ENCODE measurements at places on chromosomes 1 and 21.

GRCh38 chr1:43867976-43868740 lies 65.4 kb upstream of the ARTN start:
- peak; percentile 18 for DNase-seq

DNA sequence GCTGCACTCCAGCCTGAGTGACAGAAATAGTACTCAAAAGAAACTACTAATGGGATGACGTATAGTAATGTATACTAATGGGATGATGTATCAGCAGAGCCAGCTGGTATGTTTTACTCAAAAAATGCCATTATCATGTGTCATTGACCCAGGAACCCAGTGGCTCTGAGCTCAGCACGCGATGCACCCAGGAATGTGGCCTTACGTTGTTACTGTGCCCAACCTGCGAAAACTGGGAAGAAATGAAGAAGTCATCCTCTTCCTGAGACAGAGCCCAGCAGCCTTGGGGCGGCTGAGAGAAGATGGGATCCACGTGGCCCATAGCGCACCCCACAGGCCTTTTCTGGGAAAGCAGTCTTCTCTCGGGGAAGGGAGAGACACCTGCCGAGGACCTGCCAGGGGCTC lies 8.8 kb downstream of the UBE2J2 start:
- peak; percentile 99 for DNase-seq

DNA sequence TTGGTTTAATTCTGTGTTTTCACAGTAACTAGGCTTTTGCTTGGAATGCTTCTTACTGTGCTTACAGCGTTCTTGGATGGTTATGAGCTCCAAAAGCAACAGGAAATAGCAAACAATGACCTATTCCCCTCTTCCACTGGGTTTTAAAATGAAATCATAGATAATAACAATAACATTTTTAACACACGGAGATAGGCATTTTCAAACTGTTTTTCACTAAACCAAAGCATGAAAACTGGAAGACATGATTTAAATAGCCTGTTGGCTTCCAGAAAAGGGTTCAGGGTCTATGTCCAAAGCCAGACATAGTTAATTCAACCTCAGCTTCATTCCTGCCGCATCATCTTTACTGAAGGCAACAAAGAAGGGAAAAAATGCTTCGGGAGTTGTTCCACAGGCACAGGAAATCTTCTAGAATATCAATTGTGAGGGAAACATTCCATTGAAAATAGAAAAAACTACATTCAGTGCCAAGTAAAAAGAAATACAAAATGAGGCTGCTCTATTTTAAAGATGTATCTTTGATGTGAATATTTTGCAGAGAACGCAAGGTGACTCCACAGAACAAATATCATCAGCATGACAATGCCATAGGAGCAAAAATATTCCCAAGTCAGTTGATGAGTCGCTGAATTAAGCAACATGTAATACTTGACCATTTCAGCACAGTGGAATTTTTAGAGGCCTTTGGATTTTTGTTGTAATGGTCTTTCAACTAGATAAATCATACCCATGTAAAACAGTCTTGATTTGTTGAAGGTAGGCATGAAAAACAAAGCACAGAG lies 80.7 kb downstream of the NID1 start:
- peak; percentile 71 for DNase-seq

- no peak for DNase-seq
Measured at GRCh38 chr1:19460535-19461219, 24.7 kb downstream of the CAPZB start.

- DNase-seq = peak; percentile 42
Measured at GRCh38 chr1:53343831-53344668, 16.2 kb upstream of the LRP8 start.

DNA sequence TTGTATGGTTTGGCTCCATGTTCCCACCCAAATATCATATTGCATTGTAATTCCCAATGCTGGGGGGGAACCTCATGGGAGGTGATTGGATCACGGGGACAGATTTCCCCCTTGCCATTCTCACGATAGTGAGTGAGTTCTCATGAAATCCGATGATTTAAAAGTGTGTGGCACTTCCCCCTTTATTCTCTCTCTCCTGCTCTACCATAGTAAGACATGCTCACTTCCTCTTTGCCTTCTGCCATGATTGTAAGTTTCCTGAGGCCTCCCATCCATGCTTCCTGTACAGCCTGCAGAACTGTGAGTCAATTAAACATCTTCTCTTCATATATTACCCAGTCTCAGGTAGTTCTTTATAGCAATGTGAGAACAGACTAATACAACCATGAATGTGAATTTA lies 211.6 kb upstream of the NR5A2 start:
- no peak for DNase-seq

DNA sequence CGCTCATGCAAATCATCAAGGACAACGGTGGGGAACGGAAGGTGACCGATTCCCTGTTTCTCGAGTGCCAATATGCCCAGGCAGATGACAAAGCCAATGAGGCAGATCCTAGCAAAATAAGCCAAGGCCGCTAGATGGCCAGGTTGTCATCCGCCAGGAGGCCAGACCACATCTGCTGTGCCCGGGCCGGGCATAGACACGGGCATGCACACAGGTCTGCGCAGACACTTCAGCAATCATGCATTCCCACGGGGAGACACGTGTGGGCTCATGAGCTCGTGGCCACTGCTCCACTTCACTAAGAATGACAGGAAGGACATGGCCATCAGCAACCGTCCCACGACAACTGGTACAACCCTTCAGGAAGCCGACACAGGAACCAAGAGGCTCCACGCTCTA lies 23.4 kb downstream of the WDR4 start:
- no peak for DNase-seq

DNA sequence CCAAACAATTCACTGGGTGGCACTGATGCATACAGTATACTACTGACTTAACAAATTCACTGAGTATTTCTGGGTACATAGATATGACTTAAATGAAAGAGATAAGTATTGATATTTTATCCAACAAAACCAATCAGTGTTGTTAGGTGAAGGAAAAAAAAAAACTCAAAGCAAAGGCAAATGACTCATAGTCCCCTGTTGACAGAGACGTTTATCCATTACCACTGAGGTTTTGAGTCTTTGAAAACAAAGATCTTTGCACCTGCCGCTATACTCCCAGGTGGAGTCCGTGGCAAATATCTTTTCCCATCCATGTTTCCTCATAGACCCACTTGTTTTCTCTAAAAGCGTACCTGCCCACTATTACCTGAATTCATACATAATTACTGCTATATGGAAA lies 18.4 kb downstream of the DYNLT5 start:
- DNase-seq = no peak

DNA sequence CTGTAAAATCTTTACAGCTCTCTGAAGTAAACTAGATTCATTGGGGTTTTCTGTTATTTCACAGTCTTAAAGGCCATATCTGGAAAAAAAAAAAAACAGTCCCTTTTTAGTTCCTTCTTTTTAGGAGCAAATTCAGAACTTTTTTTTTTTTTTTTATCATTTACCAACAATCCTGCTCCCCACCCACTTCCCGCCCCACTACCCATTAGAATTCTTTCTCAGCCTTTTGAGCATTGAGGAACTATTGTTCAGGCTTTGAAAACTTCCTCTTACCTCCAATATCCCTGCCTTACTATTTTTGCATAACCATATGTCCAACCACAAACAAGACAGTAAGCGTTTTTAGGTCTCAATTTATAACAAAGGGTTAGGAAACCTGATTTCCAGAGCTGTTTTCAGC lies 330.1 kb downstream of the PLPP3 start:
- DNase-seq = no peak

GRCh38 chr1:38241594-38242334 lies 195.2 kb upstream of the POU3F1 start:
- no peak for DNase-seq
